ENCODE measurements at places on chromosomes 4 and X. TPM values are rescaled to one million over a fixed set of nuclear protein-coding genes. Genes with fewer than 3 reads are reported as not detected.

Gene MAGEC1
- not detected for total RNA-seq

Gene SHROOM3
- 12.5 TPM for total RNA-seq

Gene TIGD4
- total RNA-seq = not detected

Gene VCX
- total RNA-seq = not detected

Gene MAGEB2
- total RNA-seq = not detected

Gene IQCM
- not detected for total RNA-seq

Gene CFP
- 1.2 TPM for total RNA-seq

Gene TTC29
- not detected for total RNA-seq

Gene TCEAL1
- total RNA-seq = 37.7 TPM

Gene NWD2
- not detected for total RNA-seq

Gene PNCK
- 0.16 TPM for total RNA-seq

Gene STPG2
- total RNA-seq = not detected
